ENCODE measurements at places on chromosomes 2 and 18. TPM values are rescaled to one million over a fixed set of nuclear protein-coding genes. Genes with fewer than 3 reads are reported as not detected.

MYO3B gene
- total RNA-seq, result 6.7 TPM

OR6B2 gene
- not detected for total RNA-seq

SLC19A3 gene
- 4.5 TPM for total RNA-seq

RALBP1 gene
- 91.3 TPM for total RNA-seq

TRIM43 gene
- not detected for total RNA-seq

FBXO15 gene
- total RNA-seq, result 2.2 TPM

HOXD4 gene
- not detected for total RNA-seq

KRTCAP3 gene
- 62.9 TPM for total RNA-seq

SCN7A gene
- total RNA-seq, result not detected

OXER1 gene
- not detected for total RNA-seq

ARHGAP28 gene
- total RNA-seq, result not detected

SP100 gene
- 50.2 TPM for total RNA-seq

DOK6 gene
- total RNA-seq, result not detected

GLI2 gene
- 11.6 TPM for total RNA-seq

SPC25 gene
- total RNA-seq, result 20.7 TPM

INHBB gene
- total RNA-seq, result 57.5 TPM

GDF7 gene
- total RNA-seq, result 0.04 TPM

MYCN gene
- not detected for total RNA-seq

CD302 gene
- 1.5 TPM for total RNA-seq

ACVR1C gene
- 0.04 TPM for total RNA-seq

MLPH gene
- total RNA-seq, result 283 TPM

BUB1 gene
- total RNA-seq, result 45.7 TPM

LHCGR gene
- total RNA-seq, result not detected
